ENCODE measurements at places on chromosomes 7 and 10.
A peak's percentile ranks its signal among the peaks of the same experiment; 100 is the strongest.

DNA sequence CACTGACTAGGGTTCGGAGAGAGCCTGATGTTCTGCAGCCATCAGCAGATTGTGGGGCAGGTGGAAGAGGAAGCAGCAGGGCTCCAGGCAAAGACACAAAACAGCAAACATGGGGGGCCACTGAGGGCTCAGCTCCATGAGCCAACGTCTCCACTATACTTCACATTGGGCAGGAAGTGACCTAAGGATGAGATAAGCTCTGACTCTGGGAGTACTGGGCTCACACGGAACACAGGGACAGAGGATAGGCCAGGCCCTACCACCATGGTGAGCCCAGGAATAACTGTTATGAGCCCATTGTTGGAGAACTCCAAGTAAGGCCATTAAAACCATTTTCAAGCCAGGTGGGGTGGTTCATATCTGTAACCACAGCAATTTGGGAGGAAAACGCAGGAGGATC lies 14.9 kb upstream of the MRPS24 start:
- no peak for DNase-seq

DNA sequence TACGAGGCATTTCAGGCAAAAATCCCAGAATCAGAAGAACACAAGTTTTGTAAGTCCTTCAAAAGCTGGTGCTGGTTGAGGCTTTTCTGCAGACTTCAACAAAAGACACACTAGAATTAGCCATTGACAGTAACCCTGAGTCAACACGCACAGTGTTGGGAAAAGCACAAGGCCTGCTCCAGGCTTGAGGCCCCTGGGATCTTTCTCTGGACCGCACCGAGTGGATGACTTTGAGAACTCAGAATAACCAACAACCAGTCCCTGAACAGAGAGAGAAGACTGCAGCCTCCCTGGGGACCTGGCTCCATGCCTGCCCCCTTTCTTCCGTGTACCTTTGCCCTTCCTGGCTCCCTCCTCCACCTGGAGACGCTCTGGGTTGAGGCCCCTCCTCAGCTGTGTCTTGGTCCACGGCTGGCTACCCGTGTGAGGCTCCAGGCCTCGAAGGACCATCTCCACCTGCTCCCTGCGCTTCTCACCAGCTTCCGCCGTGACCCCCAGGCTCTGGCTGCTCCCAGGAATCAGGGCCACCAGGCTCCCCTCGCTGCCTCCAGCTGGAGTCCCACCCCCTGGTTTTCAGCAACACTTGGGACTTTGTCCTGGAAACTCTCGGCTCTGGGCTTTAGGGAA lies 28.4 kb downstream of the DIP2C start:
- DNase-seq, result peak; percentile 62

DNA sequence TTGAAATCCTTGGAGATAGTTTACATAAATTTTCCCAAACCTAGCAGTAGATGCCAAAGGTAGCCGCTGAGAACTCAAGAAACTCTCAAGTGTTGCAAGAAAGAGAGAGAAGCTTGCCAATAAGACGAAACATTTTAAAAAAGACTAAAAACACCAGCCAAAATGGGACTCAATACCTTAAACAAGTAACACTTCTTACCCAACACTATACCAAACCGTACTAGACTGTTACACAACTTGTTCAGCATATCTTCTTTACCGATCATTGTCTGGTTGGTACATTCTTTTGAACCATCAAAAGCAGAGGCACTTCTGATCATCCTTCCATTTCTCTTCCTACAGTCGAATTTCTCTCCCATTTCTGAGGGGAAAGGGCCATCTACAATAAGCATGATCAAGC lies 4.8 kb upstream of the PTPN12 start:
- no peak for DNase-seq

DNA sequence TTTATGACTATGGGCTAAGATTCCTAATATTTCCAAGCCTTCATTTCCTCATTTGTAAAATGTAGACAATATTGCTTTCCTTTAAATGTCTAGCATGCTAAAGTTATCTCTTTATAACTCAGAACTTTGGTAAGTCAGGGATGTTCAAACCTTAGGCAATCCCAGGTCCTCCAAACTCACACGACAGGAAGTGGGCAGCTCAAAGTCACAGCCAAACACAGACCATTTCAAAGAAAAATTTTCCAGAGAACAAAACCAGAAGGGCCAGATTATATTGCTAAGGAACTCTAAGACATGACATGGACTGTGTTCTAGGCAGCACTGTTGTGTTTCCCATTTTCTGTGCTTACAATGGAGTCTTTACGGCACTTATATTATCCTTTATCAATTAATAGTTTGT lies 87.8 kb upstream of the DYNC1I1 start:
- DNase-seq, result no peak

- no peak for DNase-seq
Measured at GRCh38 chr10:47405857-47406547, 21.9 kb upstream of the ZNF488 start.

DNA sequence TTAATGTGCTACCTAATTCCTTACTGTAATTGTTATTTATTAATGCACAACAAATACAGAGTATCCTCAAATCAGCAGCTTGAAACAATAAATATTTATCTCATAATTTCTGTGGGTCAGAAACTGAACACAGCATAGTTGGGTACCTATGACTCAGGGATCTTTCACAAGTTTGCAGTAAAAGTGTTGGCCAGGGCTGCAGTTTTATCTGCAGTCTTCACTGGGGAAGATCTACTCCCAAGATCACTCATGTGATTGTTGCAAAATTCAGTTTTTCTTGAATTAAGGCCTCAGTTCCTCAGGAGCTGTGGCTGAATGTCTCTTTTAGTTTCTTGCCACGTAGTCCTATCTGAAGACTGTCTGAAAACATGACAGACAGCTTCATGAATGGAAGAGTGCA lies 237.8 kb downstream of the ZWINT start:
- DNase-seq, result no peak

DNA sequence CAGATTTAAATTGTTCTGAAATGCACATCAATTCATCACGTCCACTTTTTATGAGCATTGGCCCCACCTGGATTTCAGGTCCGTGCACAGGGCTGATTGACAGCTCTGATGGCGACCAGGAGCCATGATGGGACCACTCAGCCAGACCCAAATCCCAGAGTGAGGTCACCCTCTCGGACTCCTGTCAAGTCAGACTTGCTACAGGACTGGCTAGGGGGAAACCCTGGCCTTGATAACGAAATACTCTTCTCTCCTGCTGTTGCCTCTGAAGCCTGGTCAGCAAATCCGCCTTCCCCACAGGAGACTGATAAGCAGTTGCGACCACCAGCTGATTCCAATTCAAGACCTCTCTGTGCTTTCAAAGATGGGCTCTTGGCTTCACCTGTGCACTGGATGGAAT lies 76.4 kb downstream of the CARD11 start:
- peak; percentile 15 for DNase-seq
